ENCODE measurements at places on chromosomes 4 and X.

DNA sequence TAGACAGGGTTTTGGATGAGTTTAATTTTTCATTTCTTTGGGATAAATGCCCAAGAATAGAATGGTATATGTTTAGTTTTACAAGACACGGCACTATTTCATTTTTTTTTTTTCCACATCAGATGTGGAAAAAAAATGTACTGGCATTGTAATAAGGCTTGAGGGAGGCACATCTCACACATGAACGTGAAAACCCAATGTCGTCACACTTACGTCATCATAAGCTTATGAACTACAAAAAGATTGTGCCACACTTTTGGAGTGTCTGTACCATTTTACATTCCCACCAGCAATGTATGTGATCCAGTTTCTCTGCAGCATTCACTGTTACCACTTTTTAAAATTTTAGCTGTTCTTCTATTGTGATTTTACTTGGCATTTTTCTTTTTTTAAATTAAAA is 74.2 kb downstream of the TAF1 start:
- DNase-seq, result no peak

DNA sequence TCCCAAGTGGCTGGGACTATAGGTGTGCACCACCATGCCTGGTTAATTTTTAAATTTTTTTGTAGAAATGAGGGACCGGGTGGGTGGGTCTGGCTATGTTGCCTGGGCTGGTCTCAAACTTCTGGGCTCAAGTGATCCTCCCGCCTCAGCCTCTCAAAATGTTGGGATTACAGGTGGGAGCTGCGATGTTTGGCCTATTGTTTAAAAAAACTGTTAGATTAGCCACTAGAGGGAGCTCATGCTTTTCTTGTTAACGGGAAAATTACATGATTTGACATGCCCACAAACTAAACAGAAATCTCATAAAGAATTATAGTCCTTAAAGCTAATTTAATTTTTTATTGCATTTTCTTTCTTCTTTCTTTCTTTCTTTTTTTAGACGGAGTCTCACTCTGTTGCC is 5.0 kb upstream of the SDAD1 start:
- peak; percentile 66 for DNase-seq

DNA sequence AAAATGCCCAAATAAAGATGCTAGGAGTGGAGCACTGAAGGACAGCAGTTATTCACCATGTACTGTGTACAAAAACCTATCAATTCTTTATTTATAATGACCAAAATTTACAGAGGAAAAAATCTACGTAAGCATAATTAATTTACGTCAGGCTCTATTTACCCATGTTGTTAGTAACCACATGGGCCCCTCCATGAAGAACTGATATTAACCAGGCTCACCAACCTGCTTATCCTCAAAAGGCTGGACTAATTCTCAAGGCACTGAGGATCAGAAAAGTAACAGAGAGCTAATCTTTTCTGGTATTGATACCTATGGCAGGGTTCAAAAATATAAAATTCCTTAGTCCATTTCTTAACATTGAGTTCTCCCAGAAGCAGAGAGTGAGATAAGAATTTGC is 140.0 kb downstream of the ARHGAP6 start:
- no peak for DNase-seq

DNA sequence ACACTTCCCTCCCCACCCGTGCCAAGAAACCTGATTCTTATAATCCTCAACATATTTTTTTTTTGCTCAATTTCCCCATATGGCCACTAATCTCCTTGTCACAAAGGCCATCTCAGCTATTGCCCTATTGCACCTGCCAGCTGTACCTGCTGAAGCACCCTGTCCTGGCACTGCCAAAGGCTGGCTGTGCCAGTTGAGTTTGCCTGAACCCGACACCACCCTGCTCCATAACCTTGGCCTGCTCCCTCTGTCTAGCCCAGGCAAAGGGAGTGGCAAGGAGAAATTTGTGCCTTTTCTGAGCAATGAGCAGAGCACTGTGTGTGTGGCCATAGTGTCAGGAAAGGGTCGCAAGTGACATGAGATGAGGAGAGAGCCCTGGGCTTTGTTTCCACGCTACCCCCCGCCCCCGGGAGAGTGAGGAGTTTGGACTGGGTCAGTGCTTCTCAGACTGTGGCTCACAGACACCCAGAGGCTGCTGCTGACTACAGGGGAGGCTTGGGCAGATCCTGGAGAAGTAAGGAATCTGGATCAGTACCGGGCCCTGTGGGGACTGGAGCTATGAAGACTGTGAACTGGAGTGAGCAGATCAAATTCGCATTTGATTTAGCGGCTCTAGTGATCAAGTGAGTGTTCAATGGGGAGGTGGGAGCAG is 42.2 kb upstream of the HMGB3 start:
- no peak for DNase-seq

- peak; percentile 40 for DNase-seq
Observed at GRCh38 chrX:97401586-97402136, 518.0 kb downstream of the RPA4 start.

DNA sequence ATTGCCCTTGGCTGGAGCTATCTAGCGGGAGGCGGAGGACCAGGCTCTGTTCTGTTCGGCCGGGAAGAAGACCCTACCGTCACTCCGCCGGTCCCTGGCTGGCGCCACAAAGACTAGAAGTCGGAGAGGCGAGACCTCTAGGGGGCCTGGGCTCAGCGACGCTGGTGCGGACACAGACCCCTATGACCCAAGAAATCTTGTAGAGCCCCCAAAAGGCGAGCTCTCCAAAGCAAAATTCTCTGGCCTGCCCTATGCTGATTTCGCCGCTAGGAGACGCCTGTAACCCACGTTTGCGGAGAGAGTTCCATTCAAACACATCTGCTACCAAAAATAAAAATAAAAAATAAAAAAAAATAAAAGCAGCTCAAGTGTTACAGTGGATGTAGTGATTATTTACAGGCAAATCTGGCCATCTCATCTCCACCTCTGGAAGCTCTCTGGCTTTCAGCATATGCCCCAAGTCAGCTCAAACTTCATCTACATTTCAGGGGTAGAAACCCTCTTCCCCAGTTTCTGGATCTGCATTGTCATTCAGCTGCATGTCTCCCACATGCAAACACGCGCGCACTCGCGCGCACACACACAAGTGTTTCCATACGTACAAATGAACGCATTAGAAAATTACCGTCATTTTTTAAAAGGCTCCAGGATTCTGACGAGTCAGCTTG is 2.4 kb upstream of the PCDH10 start:
- DNase-seq, result peak; percentile 50

DNA sequence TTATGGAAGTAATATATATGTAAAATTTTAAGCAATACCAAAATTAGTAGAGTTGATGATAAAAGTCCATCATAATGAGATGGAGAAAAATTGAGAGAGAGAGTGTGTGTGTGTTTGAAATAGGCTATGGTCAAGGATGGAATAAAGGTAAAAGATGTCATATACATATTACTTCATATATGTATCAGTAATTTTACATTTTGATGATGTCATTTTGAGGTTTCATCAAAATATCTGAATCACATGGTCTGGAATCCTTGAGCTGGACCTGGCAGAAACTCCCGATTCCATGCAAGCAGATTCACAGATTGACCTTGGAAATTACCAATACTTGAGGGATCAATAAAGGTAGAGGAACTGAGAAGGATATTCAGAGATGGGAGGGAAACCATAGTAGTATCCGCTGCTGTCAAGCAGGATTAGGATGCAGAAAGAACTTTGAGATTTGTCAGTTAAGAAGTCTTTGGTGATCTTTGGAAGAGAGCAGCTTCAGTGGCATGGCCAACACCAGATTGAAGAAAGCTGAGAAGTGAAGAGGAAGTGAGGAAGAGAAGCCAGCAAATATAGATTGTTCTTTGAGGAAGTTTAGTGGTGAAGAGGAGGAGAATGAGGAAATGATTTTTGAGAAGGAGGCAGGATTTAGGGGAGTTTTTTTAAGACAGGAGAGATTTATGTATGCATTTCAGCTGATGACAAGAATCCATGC is 21.5 kb downstream of the DNAAF6 start:
- no peak for DNase-seq

DNA sequence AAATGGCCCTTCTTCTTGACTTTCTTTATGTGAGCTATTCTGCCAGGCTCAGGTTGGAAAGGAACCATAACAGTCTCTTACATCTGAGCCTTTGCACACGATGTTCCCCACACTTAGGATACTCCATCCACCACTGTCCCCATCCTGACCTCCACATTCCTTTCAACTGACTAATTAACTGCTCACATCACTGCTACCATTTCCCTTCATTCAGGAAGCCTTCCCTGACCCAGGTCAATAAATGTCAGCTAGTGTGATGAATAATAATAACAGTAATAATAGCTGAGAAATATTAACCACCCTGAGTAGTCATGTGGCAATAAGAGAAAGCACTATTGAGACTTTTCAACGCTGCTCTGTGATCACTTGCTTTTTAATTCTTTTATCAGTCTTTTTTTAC is 291.7 kb downstream of the KCNIP4 start:
- peak; percentile 91 for DNase-seq

DNA sequence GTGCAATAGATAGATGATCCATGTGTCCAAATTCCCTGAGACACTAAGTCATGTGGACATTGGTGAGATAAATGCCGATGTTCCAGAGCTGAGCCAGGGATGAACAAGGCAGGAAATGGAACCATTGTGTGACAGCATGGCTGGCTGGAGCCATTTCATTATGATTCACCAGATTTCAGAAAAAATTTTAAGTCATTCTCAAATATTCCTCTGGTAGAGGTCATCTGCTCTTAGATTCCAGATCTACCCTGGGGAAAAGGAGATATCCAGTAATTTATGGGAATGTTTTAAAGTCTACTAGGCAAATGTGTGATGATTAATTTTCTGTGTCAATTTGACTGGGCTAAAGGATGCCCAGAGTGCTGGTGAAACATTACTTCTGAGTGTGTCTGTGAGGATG is 287.3 kb downstream of the STK32B start:
- DNase-seq, result peak; percentile 22
